ENCODE measurements at places on chromosomes 6 and 20.

DNA sequence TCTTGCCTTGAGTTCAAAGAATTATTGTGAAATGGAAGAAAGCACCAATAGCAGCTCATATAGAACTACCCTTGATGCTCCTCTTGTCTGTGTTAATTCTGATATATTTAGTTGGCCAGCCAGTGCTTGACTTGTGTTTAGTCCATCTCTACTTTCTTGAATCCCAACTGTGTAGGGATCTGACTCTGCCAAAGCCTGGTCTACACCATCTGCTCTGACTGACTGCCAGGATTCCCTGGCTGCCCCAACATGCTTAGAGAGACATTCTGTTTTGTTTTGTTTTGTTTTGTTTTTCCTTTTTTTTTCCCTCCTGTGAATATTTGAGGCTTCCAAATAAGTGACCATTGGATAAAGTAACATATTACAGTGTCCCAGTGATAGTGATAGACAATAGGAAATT, 953.7 kb upstream of the MANEA start:
- H3K27me3 ChIP-seq = no peaks in the 10 kb centered on the region
- H3K27ac ChIP-seq = no peak overlapping the region
- H3K36me3 ChIP-seq = no peaks in the 10 kb centered on the region
- DNase-seq = no peak
- H3K4me1 ChIP-seq = no peaks in the 10 kb centered on the region
- no peak overlapping the region for H3K4me3 ChIP-seq

- H3K4me3 ChIP-seq = 0 out of 2 replicates have a peak overlapping the region, but pooled peaks have one; percentile 23
- H3K27me3 ChIP-seq = no peaks in the 10 kb centered on the region
- H3K36me3 ChIP-seq = no peaks in the 10 kb centered on the region
- no peaks in the 10 kb centered on the region for H3K4me1 ChIP-seq
- no peak overlapping the region for H3K27ac ChIP-seq
Measured at GRCh38 chr6:169420912-169421543, 167.4 kb upstream of the THBS2 start.

DNA sequence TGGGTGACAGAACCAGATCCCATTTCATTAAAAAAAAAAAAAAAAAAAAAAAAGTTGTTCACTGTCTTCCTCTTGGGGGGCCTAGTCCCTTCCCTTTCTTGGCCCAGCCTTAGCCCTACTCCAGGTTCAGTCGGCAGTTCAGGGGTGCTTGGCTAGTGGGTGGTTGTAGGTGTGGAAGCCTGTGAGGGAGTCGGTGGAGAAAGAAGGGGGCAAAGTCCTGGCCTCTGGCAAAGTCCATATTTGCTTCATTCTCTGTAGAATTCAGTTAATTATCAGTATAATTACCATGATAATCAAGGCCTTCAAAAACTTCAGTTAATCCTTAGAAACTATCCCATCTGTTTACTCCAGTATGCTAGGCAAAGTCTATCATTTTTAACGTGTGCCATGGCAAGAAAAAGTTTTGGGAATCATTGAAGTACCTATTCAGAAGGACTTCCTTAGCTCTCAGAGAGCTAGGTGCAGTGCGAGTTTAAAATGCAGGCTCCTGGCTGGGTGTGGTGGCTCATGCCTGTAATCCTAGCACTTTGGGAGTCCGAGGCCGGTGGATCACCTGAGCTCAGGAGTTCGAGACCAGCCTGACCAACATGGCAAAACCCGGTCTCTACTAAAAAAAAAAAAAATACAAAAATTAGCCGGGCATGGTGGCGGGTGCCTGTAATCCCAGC, 205.7 kb upstream of the ARG1 start:
- H3K36me3 ChIP-seq = no peaks in the 10 kb centered on the region
- H3K27me3 ChIP-seq = no peaks in the 10 kb centered on the region
- H3K4me1 ChIP-seq = no peaks in the 10 kb centered on the region
- no peak overlapping the region for H3K27ac ChIP-seq
- no peak for DNase-seq
- H3K4me3 ChIP-seq = no peak overlapping the region

DNA sequence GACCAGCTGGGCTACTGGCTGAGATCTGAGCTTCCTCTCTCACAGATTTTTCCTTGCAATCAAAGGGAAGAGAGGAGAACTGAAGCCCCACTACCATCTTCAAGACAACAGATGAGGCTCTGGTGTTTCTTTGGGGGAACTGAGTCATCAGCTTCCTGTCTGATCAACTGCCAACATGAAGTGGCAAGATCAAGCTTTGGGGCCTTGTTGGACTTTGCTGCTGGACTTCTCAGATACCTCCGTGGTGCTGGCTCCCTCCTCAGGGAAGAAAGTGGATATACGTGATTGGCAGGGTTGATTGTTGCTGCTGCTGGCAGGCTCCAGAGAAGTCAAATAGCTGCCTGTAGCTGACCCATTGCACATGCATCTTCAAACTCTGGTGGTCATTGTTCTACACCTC, 3.6 kb upstream of the TOX2 start:
- H3K27me3 ChIP-seq = no peaks in the 10 kb centered on the region
- no peaks in the 10 kb centered on the region for H3K4me1 ChIP-seq
- DNase-seq = no peak
- H3K4me3 ChIP-seq = no peak overlapping the region
- no peak overlapping the region for H3K27ac ChIP-seq
- H3K36me3 ChIP-seq = no peaks in the 10 kb centered on the region

GRCh38 chr6:25070547-25071366, 135.0 kb upstream of the RIPOR2 start:
- no peak overlapping the region for H3K27ac ChIP-seq
- no peaks in the 10 kb centered on the region for H3K36me3 ChIP-seq
- H3K27me3 ChIP-seq = no peaks in the 10 kb centered on the region
- DNase-seq = peak; percentile 68

All from SK-N-SH (cell line).